ENCODE measurements at places on chromosomes 6 and 20. TPM values are rescaled to one million over a fixed set of nuclear protein-coding genes. Genes with fewer than 3 reads are reported as not detected.

The PPP1R16B gene
- total RNA-seq, result 0.62 TPM

GRCh38 chr6:158706369-158706982 lies 56.6 kb downstream of the SYTL3 start:
- peak; percentile 45 for DNase-seq

DNA sequence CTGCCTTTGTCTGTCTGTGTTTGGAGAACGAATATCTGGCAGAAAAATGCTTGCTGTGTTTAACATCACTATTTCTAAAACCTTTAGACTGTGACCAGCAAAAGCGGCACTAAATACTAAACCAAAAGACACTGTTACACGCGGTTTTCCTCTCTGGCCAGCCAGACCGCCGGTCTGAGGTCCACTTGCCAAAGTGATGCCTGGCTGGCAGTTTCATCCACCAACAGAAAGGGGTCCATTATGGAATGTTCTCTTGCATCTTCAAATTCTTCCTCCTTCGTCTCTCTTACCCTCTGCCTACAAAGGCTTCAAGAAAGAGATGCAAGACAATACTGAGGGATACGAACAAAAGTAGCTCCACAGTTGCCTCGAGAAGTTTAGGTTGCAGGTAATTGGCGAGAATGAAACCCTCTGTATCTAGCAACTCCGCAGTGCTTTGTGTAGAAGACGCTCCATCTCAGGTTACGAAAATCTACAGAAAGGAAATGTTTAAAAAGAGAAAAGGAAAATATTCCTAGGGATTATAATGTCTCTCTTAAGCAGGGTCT lies 176.6 kb downstream of the TRIM27 start:
- DNase-seq, result no peak

The RAB32 gene
- total RNA-seq, result 18.3 TPM

The RIPOR2 gene
- total RNA-seq, result 2.4 TPM

Measured in right lobe of liver (tissue), 6 donors.